ENCODE measurements at places on chromosomes 16 and 17.
A peak's percentile ranks its signal among the peaks of the same experiment; 100 is the strongest.

GRCh38 chr16:57985204-57986181 is 14.6 kb upstream of the CNGB1 start:
- no peak for DNase-seq

GRCh38 chr16:56726926-56727325 is 3.0 kb upstream of the NUP93 start:
- DNase-seq, result no peak

GRCh38 chr17:67629971-67630320 is 87.8 kb upstream of the NOL11 start:
- DNase-seq, result peak; percentile 24

DNA sequence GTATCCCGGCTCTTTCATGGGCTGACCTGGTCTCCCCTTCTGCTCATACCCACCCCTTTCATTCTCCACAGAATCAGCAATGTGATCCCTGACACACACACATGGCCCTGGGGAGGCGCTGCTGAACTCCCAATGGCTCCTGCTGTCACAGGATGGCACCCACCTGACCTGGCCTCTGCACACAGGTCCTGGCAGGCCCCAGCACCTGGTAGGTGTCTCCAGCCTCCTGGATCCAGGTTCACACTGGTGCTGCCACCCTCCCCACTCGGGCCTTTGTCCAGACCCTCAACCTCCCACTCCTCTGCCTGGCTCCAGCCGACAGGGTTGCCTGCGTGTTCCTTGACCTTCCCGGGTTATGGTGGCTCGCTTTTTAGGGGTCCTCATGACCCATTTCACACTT is 1.3 kb upstream of the CD300C start:
- DNase-seq, result no peak

- DNase-seq, result no peak
These were observed 184.7 kb downstream of the COPRS start for GRCh38 chr17:31674305-31674704.

DNA sequence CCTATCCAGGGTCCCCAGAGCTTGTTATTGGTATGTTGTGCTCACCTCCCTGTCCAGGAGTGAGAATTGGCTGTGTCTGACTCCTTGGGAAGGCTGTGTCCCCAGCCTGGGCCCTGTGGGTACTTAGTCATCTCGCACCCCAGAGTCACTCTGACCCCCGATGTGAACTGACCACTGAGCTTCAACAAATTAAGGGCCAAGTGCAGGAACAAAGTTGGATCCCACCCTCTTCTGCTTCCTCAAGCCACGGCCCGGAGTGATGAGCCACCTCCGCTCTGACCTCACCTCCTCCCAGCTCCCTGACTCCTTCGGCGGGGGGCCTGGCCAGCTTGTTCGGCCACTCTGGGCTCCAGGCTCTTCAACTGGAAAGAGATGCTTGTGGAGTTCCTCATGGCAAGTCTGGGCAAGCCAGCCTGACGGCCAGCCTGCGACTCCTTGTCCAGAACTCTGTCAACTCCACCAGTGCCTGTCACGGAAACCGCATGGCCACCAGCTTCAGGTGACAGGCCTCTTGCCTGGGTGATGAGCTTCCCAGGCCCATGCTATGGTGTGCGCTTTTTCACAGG is 22.3 kb upstream of the MPRIP start:
- DNase-seq, result no peak

DNA sequence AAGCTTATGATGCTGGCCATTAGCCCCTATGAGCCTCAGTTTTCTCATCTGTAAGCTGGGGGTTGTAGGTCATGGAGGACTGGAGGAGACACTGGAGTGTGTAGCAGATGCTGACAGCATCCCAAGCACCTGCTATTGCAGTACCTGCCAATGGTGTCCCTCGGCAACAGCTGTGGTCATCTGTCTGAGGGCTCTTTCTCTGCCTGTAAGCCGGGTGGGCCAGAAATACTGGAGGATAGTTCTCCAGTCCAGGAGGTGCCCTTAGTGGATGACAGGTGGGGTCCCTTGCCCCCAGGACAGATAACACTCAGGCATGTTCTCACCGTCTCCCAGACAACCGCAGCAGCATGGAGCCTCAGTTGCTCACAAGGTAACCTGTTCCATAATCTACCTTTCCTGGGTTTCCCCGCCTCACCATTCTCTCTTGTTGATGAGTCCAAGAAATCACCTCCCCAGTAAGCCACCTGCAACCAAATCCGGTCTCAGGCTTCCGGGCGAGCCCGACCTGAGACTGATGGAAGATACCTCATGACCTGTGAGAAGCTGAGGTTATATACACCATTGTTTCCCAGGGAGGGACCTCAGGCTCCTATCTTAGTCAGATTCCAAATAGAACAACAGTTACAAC is 23.8 kb downstream of the NLRP1 start:
- no peak for DNase-seq

- DNase-seq, result peak; percentile 87
These were observed 5.1 kb upstream of the TRIM25 start for GRCh38 chr17:56918916-56919315.

GRCh38 chr17:60229188-60229802 is 79.5 kb downstream of the CA4 start:
- DNase-seq, result no peak

DNA sequence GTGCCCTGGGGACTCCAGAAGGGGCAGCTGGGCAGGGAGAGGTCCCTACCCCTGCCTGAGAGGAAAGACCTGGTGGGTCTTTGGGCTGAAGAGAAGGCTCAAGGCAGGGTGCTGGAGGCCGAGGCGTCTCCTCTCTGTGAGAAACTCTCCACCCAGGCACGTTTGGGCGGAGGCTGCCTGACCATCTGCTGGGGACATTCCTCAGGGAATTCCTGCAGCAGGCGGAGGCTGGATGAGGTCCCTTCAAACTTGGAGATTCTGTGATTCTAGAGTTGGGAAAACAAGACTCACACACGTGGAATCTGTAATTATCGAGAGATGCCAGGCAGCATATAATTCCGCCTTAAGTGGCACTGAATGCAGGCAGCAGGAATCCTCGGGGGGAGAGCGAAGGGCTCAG is 21.1 kb upstream of the PHF12 start:
- no peak for DNase-seq

DNA sequence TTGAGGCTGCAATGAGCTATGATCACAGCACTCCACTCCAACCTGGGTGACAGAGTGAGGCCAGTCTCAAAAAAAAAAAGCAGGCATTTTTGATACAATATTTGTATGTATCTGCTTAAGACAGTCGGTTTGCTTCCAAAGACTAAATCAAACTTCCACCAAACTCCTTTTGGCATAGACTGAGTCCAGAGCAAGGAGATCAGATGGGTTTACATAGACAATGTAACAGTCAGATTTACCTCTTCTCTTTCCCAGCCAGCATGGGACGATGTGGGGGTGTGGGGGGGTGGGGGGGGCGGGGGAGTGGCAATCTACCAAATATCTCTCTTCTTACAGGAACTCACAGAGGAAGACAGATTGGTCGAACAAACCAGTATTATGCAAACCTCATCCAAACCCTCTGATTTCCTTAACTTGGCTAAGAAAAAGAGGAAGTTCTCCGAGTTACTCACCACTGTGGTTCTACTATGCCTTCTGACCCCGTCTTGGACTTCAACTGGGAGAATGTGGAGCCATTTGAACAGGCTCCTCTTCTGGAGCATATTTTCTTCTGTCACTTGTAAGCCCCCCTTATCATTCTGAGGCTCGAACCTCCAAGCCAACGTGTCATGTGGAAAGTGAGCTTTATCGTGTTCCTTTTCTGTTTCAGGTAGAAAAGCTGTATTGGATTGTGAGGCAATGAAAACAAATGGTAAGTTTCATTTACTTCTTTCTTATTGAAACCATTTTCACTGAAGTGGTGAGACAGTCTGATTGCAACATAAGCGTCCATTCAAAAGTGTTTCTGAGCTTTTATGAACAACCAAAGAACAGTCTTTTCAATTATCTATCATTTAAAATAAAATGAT is at the start of gene MILR1:
MILR1 (plus strand) TSS at position 451 of the 848 bp plus-strand sequence; CDS start at position 505, 54 bp downstream.
- DNase-seq, result peak; percentile 98

- no peak for DNase-seq
These were observed 42.7 kb downstream of the STAT3 start for GRCh38 chr17:42345396-42346073.

DNA sequence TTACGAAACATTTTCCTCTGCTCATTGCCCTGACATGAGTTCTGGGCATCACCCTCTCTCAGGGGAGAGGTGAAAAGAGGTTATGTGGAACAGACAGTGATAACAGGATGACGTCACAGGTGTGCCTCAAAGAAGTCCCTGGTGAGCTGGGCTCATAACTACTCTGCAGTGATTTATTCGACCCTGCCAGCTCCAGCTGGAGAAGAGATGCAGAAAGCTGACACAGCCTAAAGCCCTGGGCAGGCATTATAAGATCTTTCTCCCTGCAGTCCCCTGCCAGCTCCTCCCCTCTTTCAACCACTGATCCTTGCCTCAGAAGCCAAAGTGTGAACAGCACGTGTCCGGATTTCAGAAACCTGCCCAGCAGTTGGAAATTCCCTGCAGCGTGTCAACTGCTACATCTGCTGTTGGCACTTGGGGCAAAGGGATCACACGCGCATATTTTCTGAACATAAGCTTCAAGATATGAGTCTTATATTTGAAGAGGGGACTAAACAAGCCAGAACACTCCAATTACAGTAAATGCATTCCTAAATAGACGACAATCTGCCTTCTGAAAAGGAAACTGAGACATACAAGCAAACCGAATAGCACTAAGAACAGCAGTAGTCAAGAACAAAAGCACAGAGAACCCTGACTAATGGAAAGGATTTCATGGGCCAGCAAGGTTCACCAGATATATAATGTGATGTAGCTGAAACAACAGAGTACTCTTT is 80.5 kb downstream of the SMG6 start:
- no peak for DNase-seq

DNA sequence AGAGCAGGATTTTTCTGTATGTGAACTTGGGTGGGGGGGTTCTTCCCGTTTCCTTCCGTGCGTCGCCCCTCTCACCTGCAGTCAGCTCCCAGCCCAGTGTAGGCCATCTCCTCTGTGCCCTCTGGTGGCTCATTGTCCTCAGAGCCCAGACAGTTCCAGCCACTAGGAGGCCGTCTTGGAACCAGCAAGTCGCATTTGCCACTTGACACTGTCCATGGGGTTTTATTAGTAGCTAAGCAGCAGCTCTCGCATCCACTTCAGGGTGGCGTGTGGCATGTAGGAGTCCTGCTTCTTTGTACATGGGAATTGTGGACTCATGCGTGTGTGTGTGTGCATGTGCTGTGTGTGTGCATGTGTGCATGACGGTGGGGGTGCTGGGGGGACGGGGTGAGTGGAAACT is 74.0 kb downstream of the SEC14L1 start:
- DNase-seq, result peak; percentile 10

DNA sequence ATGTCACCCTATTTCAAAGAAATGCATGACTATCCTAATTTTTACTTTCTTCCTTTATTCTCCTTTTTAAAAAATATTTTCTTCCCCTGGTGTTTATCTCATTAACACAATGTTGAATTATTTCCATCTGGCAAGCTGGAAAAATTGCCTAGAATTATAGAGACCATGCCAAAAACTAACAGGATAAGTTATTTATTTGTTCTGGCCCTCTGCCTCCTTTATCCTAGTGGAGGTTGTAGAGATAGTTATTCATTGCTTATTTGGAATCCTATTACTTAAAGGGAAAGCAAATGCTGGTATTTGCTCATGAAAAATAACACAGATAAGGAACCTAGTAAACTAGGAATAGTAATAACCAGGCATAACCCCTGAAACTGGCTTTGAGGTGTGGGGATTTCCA is 684.9 kb upstream of the KIF2B start:
- DNase-seq, result no peak

GRCh38 chr16:28301154-28301553 is 8.8 kb downstream of the SBK1 start:
- DNase-seq, result no peak

DNA sequence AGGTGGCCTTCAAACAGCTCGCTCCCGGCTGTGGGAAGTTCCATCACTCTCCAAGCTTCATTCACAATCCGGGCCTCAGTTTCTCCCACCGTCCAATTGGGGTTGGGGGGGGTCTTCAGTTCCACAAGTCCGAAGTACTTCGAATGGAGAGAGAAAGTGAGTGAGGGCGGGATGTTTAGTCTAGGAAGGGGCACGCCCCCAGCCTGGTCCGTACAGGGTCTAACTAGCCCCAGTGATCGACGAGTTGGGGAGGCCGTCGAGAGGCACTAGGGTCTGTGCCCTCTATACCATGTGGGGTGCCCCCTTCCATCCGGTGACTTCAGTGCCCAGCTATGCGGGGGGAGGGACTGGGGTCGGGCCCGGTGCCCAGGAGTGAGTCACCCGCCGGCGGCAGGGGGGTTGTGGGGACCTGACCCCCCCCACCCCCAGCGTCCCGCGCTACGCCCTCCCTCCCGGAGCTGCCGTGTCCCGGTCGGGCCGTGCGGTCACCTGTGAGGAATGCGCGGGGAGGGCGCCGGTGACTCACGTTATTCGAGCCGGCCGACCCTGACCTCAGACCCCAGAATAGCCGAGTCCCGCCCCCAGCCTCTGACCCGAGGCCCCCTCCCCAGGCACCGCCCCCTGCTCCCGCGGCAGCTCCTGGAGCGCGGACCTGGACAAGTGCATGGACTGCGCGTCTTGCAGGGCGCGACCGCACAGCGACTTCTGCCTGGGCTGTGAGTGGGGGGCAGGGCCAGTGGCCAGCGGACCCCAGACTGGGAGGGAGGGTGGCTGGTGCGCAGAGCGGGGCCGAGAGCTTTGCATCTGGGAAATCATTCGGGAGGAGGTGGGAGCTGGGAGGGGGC is 658 bp downstream of the TNFRSF12A start:
- DNase-seq, result peak; percentile 60

DNA sequence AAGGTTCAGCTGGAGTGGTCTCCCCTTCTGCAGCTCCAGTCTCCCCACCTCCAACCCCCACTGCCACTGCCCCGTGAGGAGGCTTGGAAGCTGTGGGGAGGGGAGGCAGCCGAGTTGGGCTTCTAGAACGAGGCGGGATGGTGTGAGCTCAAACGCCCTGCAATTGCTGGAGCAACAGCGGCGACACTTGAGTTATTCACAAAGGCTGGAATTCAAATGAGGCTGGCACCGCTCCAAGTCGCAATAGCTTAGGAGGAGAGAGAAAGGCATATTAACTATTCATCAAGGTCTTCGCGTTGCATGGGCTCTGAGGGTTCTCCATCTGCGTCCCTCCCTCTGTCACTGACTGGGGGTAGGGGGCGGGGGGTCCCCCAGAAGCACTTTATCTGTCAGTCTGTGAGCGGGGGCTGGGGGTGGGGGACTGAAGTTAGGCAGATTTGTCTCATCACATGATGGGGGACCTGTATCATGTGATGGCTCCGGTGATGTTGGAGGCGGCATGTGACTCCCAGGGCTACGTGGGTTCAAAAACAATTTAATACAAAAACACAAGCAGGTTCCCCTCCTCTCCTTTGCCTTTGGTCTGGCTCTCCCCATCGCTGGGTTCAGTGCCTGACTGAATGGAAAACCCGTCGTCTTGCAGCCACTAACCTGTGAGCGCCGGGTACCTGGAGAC is 70.5 kb downstream of the RBBP6 start:
- peak; percentile 2 for DNase-seq
